GM12878 (cell line): ENCODE measurements at places on chromosomes 13 and 19. TPM values are rescaled to one million over a fixed set of nuclear protein-coding genes. Genes with fewer than 3 reads are reported as not detected.

Gene DACT3
- 0.64 and 0.74 TPM in 2 replicates for total RNA-seq

Gene UBE2L5
- total RNA-seq = not detected in 2 replicates

Gene CLEC17A
- total RNA-seq = 99.0 and 105 TPM in 2 replicates

Gene GPR4
- not detected in 2 replicates for total RNA-seq

DNA sequence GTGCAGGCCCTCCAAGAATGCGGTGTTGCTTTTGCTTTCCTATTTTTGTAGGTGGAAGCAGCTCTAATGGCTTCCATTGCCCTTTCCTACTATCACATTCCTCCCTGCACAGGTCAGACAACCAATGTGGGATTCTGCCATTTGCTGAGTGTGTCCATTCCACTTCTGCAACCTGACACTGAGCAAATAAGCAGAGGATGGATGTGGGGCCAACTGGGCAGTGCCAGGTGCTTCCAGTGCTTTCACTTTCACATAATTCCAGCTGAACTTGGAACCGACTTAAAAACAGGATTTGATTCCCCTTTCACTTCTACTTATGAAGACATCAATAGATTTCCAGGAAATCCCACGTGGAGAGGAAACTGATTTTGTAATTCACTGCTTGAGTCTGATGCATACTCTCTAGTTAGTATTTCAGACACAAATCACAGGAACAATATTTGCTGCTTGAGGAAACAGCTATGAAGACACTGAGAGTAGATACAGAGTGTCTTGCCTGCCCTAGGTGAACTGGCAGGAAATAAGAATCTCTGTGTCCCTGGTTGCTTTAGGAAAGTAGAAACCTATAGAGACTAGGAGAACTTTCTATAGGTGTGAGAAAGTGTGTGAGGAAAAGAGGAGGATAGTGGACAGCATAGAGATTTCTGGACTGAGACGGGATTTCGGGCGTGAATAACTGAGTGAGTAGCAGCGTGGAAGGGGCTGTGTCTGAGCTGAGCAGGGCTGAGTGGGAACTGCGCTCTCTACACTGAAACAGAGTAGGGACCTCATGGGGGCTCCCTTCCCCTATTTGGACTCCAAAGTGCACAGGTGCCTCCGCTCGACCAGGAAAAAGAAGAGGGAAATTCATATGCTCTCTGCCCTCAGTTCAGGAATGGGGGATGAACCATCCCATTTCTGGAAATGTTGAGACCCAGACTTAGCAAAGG lies 22.5 kb downstream of the LGALS16 start:
- peak overlapping the region; percentile 98 for H3K27ac ChIP-seq
- no peaks in the 10 kb centered on the region for H3K27me3 ChIP-seq
- no peaks in the 10 kb centered on the region for H3K36me3 ChIP-seq
- no peak for DNase-seq

DNA sequence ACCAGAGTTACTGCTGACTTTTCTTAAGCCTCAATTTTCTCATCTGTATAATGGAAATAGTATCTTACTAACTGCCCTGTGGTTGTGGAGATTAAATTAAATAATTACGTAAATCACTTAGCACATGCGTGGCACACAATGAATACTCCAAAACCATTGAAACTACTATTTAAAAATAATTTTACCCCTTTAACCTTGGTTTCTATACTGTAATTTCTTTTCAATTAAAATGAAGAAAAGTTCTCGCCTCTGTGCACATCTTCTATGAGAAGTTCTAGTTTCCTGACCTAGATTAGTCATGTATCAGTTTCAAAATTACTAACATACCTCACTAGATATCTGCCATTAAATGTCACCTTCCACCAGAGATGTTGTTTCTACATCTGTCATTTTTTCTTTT lies 5.7 kb downstream of the SLITRK1 start:
- H3K27me3 ChIP-seq = no peaks in the 10 kb centered on the region
- H3K27ac ChIP-seq = no peak overlapping the region
- no peaks in the 10 kb centered on the region for H3K4me1 ChIP-seq
- no peak overlapping the region for H3K4me3 ChIP-seq
- H3K36me3 ChIP-seq = no peaks in the 10 kb centered on the region
- peak; percentile 31 for DNase-seq

DNA sequence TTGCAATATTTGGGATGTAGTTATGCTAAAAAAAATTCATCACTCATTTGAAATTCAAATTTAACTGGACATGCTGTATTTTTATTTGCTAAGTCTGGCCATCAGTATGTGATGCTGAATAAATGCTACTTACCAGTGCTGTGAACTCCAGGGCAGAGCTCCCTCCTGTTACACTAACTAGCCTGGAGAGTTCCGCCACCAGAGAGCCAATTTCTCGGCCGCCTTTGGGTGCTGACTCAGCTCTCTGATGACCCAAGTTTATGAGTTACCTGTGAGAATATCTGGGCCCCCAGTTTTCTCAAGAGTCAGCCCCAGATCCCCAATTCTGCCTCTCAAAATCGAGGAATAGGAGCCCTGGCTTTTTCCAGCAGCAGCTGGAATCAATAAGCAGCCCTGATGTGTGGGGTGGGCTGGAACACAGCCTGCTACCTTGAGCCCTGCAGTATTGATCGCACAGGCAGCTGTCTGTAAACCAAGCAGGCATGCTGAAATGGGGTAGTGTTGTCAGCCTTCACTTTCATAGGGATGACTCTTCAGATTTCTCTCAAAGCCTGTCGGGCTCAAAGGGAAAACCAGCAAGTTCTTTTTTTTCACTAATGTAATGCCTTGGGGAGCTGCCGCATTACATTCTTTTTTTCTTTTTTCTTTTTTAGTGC lies 113.7 kb downstream of the DNAJC15 start:
- no peaks in the 10 kb centered on the region for H3K36me3 ChIP-seq
- H3K4me3 ChIP-seq = no peak overlapping the region
- DNase-seq = no peak
- H3K27ac ChIP-seq = no peak overlapping the region
- no peaks in the 10 kb centered on the region for H3K4me1 ChIP-seq

- H3K36me3 ChIP-seq = no peaks in the 10 kb centered on the region
- no peaks in the 10 kb centered on the region for H3K4me1 ChIP-seq
- no peak overlapping the region for H3K4me3 ChIP-seq
- no peak overlapping the region for H3K27ac ChIP-seq
- H3K27me3 ChIP-seq = no peaks in the 10 kb centered on the region
Observed at GRCh38 chr13:48251611-48252081, 18.6 kb downstream of the ITM2B start.

DNA sequence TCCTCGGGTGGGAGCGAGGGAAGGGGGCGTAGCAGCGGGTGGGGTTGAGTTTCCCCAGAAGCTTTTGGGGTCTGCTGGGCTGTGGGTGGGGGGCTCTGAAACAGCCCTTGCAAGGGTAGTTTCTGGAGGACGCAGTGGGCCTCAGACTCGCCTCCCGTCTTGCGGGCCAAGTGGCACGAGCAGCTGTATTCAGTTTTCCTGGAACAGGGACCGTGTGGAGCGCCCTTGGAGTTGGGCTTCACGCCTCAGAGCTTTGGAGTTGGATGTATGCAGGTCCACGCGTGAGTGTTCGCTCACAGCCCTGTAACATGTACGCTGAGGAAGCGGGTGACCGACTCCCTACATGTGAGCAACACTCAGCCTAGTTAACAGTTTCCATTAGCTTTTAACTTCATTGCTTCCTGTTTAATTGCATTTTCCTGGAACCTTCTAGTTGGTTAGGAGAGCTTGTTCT lies 603 bp downstream of the TM9SF2 start:
- no peak for DNase-seq
- no peaks in the 10 kb centered on the region for H3K36me3 ChIP-seq
- H3K27ac ChIP-seq = peak overlapping the region; percentile 91
- H3K4me1 ChIP-seq = peaks cover 12% of the 10 kb centered on the region
